ENCODE measurements at places on chromosomes 12 and 14.

DNA sequence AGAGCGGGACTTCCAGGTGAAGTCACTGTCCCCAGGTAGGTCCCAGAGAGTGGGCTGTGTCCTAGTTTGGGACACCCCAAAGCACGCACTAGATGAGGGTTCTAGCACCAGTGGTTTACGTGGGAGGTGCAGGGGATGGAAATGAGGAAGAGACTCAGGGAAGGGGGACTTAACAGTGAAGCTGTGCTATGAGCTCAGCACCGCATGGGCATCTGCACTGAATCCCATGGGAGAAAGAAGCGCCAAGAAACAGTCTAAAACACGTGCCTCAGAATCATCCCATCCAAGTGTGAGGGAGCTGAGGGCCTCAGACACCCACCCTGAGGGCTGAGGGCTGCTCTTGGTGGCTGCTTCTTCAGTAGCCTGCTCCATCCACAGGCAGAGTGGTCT is 71.5 kb upstream of the ZFP36L1 start:
- no peak for DNase-seq

DNA sequence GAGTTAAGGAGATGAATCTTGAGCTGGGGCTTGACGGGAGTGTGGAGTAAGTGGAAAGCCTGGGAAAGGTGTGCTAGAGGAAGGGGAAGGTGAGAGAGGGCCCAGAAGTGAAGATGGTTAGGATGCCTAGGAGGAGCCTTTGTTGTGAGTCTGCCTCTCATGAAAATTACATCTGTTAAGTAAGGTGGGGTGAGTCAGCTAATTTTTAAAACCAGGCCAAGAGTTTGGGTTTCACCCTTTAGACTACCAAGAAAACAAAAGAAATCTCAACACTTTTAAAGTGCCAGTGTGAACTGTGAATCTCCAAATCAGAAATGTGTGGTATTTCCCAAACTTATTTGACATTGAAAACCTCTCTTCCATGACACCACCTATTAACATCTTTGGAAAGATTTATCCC is 185.2 kb downstream of the CRADD start:
- DNase-seq: no peak

DNA sequence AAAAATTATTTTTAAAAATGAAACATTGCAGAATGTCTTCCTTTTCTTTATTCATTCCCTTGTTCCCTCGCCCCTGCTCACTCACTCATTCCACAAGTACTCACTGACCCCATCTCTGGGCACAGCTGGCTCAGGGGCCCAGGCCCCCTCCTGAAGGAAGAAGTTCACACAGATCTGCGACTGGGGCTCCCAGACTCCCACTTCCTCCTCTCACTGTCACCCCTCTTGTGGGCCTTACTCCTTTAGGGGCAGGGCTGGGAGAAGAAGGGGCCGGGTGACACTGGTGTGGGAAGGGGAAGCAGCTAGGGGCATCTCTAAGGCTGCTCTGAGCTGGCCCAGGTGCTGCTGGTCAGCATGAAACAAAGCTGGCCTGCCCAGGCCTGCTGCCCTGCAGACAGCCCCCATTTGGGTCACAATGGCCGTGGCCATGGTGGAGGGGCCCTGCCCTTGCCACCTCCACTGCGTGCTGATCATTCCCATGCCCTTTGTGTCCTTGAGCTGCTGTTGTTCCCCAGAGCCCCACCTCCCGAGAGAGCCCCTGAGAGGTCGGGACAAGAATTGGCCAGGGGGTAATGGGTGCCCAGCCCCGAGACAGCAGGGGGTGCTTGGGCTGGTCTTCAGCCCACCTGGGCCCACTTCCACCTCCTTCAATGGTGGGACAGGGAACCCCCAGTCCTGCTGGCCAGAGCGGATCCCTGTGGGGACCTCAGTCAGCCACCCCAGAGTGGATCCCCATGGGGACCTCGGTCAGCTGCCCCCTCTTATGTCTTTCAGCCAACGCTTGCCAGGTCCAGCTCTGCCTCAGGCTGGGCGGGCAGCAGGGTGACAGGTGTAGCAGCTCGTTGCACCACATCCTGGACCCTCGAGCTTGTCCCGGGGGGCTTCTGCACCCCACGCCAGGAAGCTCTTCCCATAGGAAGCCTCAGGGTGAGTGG is 212.4 kb upstream of the C14orf180 start:
- no peak for DNase-seq

DNA sequence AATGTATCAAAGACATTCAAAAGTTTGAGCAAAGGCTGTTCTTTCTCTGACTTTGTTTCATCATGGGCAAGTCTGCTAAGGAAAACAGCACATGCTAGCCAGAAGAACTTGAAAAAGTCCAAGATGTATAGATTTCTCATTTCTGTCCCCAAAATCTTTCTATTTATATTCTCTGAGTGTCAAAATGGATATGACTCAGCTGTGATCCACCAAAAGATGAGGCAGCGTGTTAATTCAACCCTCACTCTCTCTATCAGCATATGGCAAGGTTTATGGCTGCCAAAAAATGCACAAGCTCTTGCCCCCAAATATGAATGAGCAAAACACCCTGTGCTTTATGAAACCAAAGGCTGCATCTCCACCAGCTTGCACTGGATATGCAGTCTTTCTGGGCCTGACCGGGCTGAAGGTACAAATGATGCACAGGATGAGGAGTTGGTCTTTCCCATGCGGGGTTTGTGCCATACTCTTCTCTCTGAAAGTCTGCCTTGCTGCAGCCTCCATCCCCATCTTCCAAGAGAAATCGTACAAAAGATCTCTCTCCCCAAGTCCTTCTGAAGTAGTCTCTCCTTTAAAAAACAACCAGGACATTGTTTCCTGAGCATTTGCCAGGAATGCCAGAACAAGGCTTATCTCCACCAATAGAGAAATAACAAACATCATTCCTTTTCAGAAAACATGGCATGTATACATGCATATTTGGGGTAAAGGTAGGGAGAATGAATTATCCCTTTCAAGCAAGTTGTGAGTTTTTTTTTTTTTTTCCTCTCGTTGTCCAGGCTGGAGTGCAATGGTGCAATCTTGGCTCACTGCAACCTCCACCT is 203.4 kb downstream of the TMX1 start:
- DNase-seq: no peak

- no peak for DNase-seq
These were observed 6.4 kb downstream of the TMEM121 start for GRCh38 chr14:105532735-105533141.

DNA sequence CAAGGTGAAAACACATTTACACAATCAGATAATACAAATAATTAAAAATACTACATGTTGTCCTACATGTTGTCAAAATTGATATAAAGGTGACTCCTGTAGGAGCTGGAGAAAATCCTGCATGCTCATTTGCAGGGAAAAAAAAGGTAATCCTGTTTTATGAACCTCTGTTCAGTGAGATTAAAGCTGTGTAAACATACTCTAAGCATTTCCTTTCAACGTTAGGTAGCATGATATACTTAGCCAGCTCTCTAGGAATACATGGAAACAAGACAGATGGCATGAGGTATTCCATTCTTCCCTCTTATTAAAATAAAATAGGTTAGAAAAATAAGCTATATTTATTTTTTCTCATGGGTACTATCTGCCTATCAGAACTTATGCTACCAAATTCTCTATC is 635.7 kb upstream of the FLRT2 start:
- DNase-seq: no peak

GRCh38 chr14:72966038-72966437 is 39.8 kb downstream of the DCAF4 start:
- no peak for DNase-seq

- no peak for DNase-seq
These were observed 1.3 kb upstream of the JDP2 start for GRCh38 chr14:75426332-75427125.

DNA sequence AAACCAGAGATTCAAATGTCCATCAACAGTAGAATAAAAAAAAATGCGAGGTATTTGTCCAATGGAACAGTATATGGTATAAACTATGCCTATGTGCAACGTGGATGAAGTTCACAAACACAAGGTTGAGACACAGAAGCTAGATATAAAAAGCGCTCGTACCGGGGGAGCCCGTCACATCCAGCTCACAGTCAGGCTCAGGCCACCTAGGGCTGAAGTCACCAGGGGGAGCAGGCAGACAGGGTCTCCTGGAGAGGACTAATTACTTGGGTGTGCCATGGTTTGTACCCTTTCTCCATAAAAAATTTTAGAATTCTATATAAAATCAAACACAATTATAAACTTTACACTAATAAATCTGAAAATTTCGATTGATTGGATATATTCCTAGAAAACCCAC is 13.6 kb downstream of the AHNAK2 start:
- no peak for DNase-seq

DNA sequence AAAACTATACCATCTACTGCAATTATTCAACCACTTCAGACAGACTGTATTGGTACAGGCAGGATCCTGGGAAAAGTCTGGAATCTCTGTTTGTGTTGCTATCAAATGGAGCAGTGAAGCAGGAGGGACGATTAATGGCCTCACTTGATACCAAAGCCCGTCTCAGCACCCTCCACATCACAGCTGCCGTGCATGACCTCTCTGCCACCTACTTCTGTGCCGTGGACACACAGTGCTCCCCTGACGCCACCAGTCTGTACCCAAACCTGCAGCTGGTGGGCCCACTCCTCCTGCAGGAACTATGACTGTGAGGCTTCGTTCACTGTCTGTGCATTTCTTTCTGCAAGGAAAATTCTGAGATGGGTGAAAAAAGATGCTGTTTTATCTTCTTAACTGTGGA is 284.7 kb downstream of the DAD1 start:
- DNase-seq: no peak

GRCh38 chr14:35808076-35808637 is 938 bp downstream of the RALGAPA1 start:
- peak; percentile 30 for DNase-seq

DNA sequence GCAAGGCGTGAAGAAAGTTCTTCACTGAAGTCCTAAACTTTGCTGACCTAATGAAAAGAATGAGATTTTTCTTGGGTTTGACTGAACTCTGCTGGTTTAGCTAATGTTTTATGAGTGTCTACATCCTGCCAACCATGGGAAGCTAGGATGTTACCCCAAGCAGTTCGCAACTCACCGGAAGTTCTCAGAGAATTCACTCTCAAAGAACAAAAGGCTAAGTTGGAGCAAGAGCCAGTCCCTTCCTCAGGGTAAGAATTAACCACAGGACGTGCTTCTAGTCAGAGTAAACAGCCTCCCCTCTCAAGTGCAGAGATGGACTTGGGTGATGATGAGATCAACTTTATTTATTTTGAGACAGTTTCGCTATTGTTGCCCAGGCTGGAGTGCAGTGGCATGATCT is 37.3 kb downstream of the TCHP start:
- DNase-seq: no peak

GRCh38 chr12:113598815-113599406 is 127.2 kb upstream of the LHX5 start:
- no peak for DNase-seq

- DNase-seq: no peak
These were observed 23.9 kb downstream of the GNG2 start for GRCh38 chr14:51884086-51884927.

DNA sequence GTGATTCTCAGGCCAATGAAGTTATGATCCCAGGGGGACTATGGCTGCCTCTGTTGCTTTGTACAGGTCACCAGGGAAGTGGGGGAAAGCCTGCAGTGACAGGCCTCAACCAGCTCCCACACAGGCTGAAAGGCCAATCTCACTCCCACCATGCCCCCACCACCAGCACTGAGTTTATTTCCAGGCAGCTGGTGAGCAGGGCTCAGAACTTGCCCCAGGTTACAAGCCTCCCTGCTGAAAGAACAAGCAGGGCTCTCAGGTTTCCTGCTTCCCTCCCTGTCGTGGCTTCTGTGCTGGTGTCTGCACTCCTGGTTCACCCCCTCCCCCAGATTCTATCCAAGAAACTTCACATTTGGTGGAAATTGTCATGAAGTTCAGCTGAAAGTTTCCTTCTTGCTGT is 260.3 kb downstream of the CCDC59 start:
- no peak for DNase-seq

DNA sequence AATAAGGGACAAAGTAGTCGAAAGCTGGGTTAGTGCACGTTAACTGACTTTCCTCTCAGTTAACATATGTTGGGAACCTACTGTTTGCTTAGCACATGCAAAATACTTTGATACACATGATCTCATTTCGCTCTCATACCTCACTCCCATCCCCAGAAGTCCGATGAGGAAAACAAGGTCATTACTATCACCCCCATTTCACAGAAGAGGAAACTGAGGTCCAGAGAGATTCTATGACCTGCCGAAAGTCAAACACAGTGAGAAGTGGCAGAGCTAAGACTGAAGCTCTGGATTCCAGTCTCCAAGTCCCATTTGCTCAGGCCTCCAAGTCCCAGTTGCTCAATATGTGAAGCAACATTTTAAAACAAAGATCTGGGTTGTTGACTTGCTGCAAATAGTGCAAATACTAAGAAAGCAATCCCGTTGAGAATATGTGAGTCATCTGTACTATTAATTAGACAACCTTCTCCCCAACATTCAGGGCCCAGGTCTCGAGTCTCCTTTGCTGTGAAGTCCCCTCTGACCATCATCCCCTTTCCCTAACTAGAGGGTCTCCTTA is 170.6 kb upstream of the PWP1 start:
- no peak for DNase-seq

- DNase-seq: no peak
These were observed 216.4 kb downstream of the LRIG3 start for GRCh38 chr12:58703866-58704265.

GRCh38 chr12:71787580-71787979 is 32.9 kb downstream of the RAB21 start:
- no peak for DNase-seq

- DNase-seq: peak; percentile 90
These were observed 17.0 kb downstream of the RHOF start for GRCh38 chr12:121776190-121777098.

DNA sequence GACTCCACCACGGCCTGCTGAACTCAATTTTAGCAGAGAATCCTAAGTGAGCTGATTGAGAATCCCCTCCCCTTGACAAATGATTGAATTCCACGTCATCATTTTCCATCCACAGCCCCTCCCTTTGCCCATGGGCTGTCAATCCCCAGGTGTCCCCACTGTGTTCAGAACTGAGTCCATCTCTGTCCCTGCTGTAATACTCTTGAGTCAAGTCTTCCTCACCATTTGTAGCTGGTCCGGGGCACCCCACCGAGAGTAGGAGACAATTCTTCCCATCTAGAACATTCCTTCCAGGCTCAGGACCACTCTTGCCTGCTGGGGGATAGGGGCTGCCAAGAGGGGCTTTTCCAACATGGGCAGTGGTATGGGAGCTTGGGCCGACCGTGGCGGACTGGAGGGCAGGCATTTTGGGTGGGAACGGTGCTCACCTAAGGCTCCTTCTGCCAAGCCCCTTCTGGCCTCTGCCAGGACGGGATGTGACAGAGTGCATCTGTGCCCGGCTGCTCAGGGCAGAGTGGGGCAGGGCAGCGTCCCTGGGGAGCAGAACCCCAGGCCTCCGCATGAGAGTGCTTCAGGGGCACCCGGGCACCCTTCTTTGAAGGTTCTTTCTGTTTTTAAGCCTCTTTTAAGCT is 218.1 kb upstream of the RTL1 start:
- DNase-seq: no peak

DNA sequence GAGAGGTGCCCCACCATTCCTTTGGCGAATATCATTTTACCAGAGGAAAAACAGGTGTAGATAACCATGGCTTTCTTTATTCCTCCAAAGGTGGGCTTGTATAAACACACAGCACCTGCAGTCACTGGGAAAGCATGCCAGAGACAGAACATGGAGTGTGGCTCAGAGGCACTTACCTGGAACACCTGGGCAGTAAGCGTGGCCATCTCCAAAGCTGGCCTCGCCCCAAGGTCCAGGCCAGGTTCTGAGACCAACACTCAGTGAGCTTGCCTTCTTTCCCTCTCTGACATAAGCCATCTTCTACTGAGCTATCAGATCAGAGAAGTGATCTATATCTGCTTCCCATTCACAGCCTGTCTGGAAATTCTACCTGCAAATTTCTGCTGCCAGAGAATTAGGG is 70.5 kb downstream of the NUAK1 start:
- no peak for DNase-seq

All from activated naive CD4-positive, alpha-beta T cell treated with Interleukin-2 at 50 U/mL for 16 hours (primary cell).